ENCODE measurements at places on chromosomes 1 and 21. TPM values are rescaled to one million over a fixed set of nuclear protein-coding genes. Genes with fewer than 3 reads are reported as not detected.

The ALG14 gene
- total RNA-seq: 5.5 TPM

The ASCL5 gene
- total RNA-seq: not detected

The VANGL2 gene
- total RNA-seq: 19.8 TPM

The HAO2 gene
- total RNA-seq: 0.29 TPM

The CLCA4 gene
- total RNA-seq: 0.10 TPM

The DMRTA2 gene
- 0.29 TPM for total RNA-seq

The YBEY gene
- total RNA-seq: 20.0 TPM

The C1orf185 gene
- total RNA-seq: not detected

All from type B pancreatic cell (in vitro differentiated cells).